HuH-7 (cell line): ENCODE measurements at places on chromosomes 3 and 15.

DNA sequence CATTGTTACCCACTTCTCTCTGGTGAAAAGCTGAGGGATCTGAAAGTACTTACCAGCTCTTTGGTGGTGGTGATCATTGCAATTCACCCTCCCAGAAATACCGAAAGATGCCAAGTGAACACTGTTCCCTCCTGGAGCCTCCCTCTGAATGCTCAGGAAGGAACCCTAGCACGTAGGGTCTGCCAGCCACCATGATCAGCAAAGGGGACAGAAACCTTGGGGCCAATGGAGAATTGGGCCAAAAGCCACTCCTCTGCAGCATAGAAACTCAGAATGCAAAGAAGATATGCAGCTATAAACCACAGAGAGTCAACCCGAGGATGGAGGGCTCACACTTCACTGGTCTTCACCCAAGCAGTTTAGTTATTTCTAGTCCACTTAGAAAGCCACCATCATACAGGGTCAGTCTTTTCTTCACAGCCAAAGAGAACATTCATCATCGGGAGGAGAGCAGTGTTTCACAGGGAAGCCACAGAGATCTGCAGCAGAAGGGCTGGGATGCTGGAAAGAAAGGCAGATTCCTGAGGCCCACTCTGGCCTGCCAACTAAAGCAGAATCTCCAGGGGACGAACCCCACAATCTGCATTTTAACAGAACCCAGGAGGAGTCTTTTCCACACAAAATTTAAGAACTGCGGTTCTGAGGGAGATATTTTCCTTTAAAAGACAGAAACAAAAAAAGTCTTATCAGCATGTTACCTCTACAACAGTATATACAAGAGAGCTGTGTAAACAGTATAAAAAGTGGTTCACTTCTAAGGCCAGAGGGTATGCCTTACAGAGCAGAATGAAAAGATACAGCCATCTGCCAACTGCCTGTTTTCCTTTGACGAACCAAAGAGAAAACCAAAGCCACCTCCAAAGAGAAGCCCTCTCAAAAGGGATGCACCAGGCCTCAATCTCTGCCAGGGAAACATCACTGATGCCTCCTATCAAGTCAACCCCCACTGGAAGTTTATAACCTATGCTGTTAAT, 11.3 kb downstream of the TBC1D2B start:
- DNase-seq = no peak

DNA sequence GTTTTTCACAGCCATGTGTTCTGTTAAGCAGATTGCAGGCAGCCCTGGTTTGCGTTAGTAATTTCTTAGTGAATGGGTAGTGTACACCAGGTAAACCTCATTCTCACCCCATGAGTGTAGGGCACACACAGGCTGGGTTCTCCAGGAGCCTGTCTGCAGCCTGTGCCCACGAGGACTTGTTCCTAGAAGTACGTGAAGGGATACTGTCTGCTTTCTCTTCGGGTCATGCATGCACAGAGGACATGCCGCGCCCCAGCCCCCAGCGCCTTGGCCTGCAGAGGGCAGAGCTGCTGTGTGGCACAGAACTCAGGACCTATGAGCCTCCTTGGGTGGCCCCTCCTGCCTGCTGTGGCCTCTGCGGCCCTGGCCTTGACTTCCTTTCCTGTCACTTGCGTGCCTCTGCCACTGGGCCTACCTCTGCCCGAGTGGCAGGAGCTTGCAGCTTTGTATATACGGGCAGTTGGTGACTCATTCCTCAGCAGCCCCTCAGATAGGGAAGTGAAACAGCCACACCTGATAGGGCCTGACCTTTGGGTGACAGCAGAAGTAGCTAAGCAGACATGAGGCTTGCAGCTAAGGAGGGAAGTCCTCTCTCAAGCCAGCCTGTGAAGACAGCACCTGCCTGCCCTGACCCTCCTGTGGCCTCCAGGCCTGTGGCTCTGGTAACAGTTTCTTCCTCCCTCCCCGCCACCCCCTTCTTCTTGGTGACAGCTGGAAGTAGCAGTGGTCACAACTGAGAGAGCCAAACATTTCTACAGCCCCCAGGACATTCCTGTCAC, 19.5 kb downstream of the PPCDC start:
- DNase-seq = peak; percentile 74

- DNase-seq = no peak
Observed at GRCh38 chr15:37261685-37262084, 161.3 kb upstream of the MEIS2 start.

DNA sequence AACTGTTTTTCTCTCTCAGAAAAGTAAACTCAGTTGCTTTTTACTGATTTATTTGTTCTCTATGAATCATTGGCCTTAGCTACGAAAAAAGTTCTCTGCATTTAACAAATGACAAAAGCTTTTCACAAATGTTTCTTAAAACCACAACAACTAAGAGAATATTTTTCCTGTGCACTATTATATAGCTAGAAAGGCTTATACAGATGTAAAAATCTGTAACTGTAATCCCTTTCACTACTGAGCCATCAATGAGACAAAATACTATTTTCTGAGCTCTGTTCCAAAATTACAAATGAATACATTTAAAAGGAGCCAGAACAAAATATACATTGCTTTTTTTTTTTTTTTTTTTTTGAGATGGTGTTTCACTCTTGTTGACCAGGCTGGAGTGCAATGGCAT, 45.6 kb upstream of the PYGO1 start:
- no peak for DNase-seq

- DNase-seq = no peak
Observed at GRCh38 chr3:146640955-146641867, 36.1 kb upstream of the PLSCR5 start.

DNA sequence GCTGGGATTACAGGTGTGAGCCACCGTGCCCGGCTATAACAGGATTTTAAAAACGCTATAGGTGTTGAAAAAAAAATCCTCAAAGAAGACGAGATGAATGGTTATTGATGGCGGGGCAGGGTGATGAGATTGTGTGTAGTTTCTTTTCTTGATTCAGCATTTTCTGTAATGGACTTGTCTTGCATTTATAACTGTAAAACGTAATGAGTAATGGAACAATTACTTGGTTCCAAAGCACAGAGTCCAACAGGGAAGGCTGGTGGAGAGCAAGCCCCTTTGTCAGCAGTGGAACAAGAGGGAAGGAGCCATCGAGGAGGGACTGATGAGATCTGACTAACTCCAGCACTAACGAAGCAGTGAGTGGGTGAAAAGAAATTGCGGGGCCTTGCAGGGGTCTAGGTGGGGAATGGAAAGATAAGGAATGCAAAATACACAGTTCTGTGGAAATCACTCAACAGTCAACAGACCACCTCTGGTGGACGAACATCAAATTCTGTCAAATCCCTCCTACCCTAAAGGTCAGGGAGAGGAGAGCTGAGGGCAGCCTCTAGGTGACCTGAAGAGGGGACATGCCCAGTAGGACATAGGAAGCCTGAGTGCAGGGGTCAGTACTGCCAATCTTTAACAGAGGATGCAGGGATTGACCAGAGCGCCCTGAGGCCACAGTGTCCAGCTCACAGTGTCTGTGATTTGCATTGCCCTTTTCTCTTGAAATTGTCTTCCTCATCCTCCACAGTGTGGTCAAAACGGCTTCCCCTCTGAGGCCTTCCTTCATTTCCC, 23.1 kb upstream of the CDCP1 start:
- no peak for DNase-seq

GRCh38 chr15:25246641-25247406, 192.0 kb downstream of the UBE3A start:
- no peak for DNase-seq

DNA sequence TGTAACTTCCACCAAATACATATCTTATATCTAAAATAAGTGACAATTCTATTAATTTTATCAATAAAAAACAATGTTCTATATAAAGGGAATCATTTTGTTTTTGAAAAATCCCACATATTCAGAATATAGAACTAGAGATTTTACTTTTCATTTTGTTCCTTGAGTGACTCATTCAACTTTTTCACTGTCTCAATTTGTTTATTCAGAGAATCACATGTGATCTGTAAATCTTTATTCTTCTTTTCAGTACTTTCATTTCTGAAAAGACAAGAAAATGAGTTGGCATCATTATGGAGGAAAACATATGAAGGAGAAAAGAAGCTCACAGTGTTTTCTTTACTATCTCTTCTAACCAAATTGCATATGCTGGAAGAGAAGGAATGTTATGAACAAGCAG, 35.0 kb downstream of the CIP2A start:
- no peak for DNase-seq

DNA sequence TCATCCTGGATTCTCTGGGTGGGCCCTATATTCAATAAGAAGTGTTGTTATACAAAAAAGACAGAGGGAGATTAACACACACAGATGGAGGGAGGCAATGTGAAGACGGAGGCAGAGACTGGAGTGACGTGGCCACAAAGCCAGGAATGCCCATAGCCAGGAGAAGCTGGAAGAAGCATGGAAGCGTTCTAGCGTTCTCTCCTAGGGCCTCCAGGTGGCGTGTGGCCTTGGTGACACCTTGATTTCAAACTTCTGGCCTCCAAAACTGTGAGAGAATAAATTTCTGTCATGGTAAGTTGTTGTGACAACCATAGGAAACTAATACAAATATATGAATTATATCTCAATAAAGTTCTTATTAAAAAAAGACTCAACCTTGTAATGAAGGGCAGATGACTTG, 21.3 kb downstream of the THBS1 start:
- DNase-seq = no peak

DNA sequence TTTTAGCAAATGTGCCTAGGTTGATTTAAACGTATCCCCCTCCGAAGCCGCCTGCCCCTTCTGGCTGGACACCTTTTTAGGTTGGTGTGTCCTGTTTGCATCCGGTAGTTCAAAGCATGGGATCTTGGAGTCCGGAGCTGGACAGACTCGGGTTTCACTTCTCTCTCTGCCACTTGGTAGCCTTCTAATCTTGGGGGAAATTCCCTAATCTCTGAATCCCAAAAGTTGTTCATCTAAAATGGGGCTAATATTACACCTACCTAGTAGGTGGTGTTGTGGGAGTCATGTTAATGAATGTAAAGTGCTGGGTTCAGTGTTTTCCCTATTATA, 760 bp downstream of the FANCI start:
- DNase-seq = no peak

DNA sequence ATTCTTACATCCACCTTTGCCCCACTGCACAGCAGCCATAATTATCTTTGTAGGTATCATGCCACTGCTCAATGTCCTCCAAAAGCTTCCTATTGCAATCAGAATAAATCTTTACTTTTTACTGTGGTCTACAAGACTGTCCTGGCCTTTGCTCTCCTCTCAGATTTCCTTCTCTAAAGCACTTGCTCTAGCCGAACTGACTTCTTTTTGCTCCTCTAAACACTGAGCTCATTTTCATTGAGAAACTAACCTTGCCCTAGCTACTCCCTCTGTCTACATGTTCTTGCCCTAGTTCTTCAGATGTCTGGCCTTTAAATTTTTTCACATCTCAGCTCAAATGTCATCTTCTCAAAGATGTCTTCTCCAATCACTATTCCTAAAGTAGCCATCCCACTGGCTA, 342.8 kb downstream of the TBC1D5 start:
- DNase-seq = no peak

DNA sequence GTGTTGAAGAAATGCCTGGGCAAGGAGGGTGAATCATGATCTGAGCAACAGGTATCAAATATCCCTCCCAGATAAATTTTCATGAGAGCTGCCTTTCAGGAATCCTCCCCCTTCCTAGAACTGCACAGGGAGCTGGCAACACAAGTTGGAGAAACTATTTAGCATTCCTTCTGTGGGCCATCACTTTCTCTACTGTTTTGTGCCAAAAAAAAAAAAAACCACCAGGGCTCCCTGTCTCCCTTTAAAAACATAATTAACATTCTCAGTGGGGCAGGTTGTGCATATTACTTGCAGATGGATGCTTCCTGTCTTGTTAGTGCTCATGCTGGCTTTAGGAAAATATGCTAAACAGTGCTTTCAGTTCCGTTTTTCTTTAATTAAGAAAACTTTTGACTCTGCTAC, 234.9 kb upstream of the LMCD1 start:
- DNase-seq = no peak

- DNase-seq = no peak
Observed at GRCh38 chr3:57068437-57069089, 8.1 kb downstream of the SPATA12 start.

- no peak for DNase-seq
Observed at GRCh38 chr3:161548301-161548700, 51.7 kb downstream of the OTOL1 start.

GRCh38 chr3:55661141-55661540, 174.0 kb upstream of the WNT5A start:
- no peak for DNase-seq

DNA sequence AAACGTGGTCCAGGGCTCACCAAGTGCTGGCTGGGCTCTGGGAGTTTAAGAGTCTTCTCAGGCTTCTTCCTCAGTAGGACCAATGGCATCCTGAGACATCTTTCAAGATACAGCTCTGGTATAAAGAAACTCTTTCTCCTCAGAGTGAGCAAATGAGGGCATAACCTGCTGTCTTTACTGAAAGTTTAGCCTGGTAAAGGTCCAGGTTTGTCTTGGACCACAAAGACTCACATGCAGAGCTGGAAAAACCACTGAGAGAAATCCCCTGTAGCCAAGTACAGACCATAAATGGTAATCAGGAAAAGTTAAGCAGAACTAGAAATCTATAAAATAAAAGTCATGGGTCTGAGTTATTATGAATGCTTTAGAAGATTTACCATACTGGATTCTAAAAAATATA, 23.1 kb downstream of the CD47 start:
- no peak for DNase-seq

DNA sequence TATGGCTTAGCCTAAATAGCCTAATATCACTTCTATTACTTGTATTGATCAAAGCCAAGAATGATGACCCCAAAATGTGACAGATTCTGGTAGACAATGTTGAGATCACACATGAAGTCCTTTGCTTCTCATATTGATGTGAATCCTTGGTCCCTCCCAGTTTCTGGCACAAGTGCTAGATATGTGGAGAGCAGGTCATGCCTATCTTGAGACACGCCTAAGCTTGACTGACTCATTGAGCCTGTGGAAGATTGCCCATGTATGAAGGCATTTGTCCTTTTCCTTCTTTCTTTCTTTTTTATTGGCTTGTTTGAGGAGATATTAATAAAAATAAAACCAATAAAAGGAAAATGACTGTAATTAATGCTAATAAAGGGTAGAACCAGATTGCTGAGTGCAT, 54.0 kb upstream of the TMEM108 start:
- no peak for DNase-seq

DNA sequence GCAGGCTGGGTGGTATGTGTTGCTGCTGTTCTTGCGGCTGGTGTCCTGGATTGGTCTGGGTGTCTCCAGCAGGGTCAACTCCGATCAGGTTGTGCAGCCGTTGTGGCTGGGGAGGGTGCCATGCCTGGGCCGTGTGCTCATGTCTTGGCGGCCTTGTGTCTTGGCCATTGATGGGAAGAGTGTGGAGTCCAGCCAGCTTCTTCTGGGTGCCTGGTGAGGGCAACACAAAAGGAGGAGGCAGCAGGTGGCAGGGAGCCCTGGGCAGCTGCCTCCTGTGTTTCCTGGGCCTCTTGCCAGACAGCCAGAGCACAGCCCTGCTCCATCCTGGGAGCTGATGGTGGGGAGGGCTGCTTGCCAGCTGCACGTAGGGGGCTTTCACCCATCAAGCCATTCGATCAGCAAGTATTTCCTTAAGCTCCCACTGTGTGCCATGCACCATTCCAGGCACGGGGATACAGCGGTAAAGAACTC, 4.3 kb downstream of the CHAC1 start:
- DNase-seq = no peak

GRCh38 chr3:46619845-46620778, 7.8 kb downstream of the FAM240A start:
- DNase-seq = no peak
